ENCODE measurements at places on chromosomes 13 and 19.
A peak's percentile ranks its signal among the peaks of the same experiment; 100 is the strongest.

GRCh38 chr13:46181840-46182490 lies at the start of gene LCP1:
Gene LCP1 (minus strand): TSS chr13:46182177. CDS start chr13:46159662, 22,515 bp downstream.
- peak; percentile 92 for DNase-seq

DNA sequence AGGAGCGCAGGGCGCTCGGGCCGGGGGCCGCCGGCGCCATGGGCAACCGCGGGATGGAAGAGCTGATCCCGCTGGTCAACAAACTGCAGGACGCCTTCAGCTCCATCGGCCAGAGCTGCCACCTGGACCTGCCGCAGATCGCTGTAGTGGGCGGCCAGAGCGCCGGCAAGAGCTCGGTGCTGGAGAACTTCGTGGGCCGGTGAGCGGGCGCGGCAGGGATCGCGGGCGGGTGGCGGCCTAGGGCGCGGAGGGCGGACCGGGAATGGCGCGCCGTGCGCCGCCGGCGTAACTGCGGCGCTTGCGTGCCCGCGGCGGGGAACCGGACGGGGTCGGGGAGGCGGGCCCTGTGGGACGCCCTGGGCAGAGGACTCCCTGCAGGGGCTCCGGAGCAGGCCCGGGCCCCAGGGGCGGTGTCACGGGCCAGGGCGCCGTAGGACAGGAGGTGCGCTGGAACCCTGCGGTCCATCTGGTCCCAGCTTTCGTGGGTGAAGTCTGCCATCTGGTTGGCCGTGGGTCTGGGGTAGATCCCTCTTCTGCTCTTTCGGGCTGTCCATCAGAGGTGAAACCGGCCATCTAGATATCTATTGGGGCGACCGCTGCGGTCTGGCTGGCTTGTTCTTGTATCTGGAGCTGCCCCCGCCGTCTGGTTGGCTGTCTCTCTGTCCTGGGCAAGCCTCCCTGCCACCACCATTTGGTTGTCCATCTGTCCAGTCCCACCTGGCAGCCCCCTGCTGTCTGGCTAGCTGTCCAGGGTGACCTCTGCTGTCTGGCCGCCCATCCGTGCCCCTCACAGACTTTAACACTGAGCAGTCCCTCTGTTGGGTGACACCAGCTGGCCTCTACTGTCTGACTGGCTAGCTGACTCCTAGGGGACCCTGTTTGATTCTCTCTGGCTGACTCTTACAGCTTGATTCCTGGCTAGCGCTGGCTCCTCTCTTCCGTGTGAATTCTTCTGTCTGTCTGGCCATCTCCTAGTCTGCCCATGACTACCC lies 622 bp downstream of the DNM2 start:
- peak; percentile 55 for DNase-seq

DNA sequence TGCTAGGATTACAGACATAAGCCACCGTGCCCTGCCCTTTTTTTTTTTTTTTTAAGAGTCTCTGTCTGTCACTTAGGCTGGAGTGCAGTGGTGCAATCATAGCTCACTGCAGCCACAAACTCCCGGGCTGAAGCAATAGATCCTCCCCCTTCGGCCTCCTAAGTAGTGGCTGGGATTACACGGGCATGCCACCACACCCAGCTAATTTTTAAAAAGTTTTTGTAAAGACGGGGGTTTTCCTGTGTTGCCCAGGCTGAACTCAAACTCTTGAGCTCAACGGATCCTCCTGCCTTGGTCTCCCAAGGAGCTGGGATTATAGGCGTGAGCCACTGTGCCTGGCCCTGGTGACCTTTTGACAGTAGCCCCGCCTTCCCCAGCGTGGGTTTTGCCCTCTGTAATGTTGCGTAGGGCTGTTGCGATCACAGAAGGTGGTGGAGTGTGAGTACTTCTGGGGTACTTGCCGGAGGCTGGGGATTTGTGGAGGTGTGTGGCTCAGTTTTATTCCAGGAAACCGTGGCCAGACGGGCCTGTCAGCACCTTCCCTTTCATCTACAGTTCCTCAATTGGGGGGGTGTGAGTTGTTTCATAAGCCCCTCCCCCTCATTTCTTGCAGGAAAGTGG lies 11.6 kb upstream of the RETN start:
- DNase-seq = no peak

DNA sequence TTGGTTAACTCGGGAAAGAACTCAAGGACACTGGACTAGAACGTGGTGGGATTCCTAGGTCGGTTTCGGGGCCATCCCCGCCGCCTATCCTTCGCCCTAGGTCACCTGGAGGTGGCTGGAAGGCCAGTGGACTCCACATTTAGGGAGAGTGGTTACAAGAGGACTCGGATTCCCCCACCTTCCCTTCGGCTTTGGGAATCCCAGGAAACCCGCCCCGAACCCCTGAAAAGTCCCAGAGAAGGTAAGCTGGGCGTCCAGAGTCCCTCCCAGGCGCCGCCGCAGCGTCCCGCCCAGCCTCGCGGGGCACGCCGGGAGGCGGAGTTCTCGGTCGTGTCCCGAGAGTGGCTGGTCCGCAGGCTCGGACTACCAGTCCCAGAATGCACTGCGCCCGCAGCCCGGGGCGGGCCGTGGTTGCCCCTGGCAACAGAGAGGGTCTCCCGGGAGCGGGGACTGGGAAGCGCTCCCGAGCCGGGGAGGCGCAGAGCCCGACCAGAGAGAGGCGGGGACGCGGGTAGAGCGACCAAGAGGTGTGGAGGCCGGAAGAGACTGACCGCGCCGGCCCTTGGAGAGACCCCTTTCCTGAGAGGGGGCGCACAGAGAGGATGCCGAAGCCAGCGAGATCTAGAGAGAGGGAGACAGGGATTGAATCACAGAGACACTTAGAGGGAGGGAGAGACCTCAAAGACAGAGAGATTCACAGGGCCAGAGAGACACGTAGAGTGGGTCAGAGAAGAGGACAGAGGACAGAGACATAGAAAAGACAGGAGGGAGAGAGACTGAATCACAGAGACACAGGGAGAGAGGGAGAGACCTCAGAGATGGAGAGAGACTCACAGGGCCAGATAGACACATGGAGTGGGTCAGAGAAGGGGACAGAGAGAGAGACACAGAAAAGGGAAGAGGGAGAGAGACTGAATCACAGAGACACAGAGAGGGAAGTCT lies 2.6 kb upstream of the PRKCG start:
- DNase-seq = peak; percentile 88

DNA sequence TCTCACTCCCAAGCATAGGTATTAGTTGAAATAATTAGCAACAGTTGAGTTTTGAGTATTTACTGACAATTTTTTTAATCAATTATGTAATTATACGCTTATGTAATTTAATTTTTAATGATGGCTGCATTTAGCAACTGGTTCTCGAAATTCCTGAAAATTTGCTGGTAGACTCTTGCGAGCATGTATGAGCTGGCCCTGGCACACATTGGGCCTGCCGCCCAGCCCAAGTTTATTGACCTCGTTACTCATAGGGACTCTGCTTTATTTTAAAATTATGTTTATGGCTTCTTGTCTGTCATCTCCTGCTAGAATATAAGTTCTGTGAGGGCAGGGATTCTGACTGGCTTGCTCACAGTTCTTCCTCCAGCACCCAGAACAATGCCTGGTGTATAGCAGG lies 6.7 kb downstream of the KLK14 start:
- DNase-seq = no peak

DNA sequence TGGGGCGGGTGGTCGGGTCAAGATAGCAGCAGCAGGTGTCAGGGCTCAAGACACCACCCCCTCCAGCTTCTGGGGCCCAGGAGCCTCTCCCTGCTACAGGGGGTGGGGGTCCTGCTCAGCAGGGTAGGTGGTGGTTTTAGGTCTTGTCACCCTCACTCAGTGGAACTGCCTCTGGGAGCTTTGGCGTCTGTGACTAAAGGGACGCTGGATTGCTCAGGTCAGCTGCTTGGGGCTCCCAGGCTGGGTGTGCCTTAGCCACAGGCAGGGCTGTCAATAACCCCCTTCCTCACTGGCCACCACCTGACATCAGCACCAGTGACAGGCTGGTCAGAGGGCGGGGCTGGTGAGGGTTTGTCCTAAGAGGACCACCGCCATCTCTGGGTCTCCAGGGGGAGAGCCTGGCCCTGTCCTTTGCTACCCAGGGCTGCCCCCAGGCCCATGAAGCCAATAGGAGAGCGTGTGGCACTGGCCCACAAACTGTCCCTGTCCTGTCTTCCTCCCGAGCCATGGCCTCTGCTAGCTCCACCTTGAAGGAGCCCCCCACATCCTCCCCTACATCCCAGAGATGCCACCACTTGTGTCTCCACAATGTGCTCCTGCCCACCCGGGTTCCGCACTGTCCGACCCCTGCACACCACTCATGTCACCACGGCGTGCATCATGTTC lies 36.4 kb downstream of the MAU2 start:
- DNase-seq = no peak

- no peak for DNase-seq
Observed at GRCh38 chr13:50668691-50669271, 174.7 kb downstream of the DLEU7 start.

GRCh38 chr19:45528149-45528743 lies 21.0 kb downstream of the VASP start:
- DNase-seq = no peak

- peak; percentile 29 for DNase-seq
Observed at GRCh38 chr19:19514215-19514657, 1.1 kb downstream of the TSSK6 start.

DNA sequence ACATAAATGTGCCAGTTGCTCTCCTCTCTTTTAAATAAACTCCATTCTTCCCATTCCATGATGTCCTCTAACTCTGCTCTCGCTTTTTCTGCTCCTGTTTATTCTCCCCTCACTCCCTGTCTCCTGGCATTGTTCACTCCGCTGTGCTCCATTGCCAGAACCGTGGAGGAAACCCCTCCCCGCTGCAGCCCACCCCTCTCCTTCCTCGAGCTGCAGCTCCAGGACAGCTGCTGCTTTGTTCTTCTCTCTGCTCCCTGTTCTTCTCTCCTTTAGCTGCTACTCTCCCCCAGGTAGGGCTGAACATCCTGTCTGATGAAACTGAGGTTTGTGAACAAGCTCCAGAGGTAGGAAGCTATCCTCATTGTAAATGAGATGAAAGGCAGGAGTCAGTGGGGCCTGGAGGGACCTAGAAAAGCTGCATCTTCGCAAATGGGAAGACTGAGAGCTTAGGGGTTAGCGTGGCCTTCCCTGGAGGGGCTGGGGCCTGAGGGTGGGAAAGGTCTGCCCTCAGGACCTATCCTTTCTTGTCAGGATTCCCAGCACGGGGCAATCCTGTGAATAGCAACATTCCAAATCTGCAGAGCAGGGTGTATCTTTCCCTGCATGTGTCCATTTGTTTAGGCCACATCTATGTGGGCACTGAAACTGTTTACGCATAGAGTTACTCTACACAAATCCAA lies 243.7 kb downstream of the DNAJC15 start:
- DNase-seq = no peak

DNA sequence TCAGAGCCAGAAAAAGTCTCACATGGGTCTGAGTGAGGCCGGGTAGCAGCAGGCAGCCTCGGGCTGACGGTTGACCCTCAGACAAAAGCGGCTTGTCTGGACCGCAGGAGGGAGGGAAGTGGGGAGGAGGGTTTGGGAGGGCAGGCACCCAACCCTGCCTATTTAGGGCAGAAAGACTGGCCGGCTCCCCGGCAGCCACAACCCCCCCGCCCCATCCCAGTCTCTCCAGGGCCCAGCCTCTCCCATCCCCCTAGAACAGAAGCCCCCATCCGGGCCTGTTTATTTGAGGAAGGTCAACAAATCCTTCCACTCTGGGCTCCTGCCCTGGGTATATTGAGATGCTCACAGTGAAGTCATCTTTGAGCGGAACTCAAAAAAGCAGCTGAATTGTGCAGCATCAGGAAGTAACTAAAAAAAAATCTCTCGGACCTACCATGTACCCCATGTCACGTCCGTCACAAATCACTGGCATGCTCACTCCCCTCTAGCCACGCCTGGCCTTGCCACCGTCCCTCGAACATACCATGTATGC lies 6.3 kb downstream of the DACT3 start:
- DNase-seq = no peak

DNA sequence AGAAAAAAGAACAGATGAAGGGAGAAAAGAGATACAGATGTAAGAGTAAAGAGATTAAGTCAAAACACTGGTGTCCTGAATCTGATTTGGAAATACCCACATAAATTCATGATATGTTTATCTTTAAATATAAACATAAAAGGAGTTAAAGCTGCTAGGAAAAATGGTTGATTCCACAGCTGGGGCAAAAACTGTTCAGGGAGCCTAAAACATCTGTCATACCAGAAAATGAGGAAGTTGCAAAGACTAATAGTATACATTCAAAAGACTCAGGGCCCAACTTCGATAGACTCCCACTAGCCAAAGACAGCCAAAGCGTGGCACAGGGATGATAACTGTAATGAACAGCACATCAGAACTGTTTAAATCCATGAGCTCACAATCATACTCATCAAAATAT lies 62.0 kb downstream of the ABCC4 start:
- DNase-seq = no peak

DNA sequence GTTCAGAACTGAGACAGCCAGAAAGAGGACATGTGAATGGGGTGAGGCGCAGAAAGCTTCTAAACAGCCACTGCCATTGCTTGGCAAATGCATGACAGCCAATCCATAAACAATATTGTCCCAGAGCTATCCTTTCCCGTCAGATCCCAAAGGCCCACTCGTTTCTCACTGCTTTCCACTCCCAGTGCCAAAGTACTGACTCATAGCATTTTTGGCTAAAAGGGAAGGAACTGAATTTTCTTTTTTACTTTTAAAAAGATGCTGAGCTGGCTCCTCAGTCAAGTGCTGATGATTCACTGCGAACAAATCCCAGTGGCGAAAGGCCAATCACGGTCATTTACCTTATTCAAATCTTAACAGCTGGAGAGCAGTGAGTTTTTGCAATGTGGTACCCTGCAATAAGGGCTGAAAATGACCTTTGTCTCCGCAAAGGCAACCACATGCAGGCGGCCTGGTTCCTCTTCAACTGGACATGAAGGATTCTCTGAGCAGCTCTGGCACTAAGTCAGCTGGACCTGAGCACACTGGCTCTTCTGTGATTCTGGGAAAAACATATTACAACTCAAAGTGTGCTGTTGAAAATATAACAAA lies 151.7 kb downstream of the DCLK1 start:
- DNase-seq = no peak

- DNase-seq = no peak
Observed at GRCh38 chr13:32142115-32142514, 110.5 kb downstream of the FRY start.

DNA sequence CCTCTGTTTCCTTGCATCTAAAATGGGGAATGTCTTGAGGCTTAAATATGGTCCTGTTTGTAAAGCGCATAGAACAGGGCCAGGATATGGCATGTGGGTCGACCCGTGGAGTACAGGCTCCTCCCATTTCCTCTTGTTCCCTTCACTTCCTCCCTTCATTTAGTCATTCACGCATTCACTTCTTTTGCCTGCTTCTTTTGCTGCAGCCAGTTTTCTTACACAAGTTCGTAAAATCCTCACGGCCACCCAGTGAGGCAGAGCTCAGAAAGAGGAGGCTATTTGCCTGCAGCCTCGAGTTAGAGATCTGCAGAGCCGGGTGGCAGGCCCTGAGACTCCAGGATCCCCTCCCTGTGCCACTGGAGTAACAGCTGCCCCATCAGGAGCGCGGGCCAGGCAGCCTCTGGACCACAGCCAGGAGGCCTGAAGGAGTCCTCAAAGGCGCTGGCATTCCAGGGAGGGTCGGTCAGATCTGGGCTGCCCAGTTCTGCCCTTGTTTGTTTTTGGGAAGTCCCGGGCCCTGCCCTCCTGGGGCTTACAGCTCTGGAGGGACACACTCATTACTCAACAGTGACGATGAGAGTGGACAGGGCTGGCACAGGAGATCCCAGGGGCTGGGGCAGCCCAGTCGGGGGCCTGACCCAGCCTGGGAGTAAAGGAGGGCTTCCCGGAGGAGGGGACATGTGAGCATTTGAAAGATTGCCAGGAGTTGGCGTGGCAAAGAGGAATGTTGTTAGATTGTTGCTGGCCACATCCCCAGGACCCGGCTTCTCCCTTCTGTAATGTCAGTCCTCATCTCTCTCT lies 4.6 kb downstream of the PPP5C start:
- DNase-seq = peak; percentile 37

GRCh38 chr13:45630791-45631190 lies 15.3 kb upstream of the ERICH6B start:
- no peak for DNase-seq

GRCh38 chr13:75812751-75813181 lies 176.6 kb downstream of the LMO7 start:
- no peak for DNase-seq
